ENCODE measurements at places on chromosomes 11 and 22.

- no peak for DNase-seq
These were observed 38.4 kb downstream of the CECR2 start for GRCh38 chr22:17407643-17408042.

GRCh38 chr11:14081581-14082231 lies 119.2 kb downstream of the SPON1 start:
- DNase-seq: no peak

GRCh38 chr11:103295704-103296103 lies 186.5 kb downstream of the DYNC2H1 start:
- DNase-seq: no peak

DNA sequence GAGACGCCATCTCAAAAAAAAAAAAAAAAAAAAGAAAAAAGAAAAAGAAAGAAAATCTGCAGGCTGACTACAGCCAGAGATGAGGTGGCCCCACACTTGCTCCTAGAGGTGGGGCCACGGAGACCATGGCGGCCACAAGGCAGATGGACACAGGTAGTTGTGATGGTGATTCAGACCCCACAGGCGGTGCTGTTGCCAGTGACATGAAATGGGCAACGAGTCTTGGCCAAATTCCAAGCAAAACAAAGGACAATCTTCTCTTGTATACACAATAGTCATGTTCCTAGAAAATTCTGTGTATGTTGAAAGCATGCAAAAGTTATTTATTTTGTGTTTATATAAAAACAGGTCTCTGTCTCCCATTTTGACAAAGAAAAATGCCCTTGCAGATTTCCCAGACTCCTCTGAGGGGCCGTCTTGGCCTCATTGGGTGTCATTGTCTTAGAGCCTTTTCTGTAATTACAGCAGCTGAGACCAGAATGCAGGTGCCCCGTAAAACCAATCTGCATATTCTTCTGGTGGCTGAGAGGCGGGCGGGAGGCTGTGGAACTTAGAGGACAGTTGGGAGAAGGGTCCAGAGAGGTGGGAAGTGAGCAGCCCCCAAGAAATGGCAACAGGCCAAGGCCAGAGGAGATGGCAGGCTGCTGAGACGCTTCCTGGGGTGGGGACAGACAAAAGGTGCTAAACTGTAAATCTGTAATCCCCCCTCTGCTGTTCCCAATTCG lies 22.5 kb upstream of the DAGLA start:
- DNase-seq: no peak

- DNase-seq: no peak
These were observed 173.9 kb downstream of the SHANK2 start for GRCh38 chr11:71078482-71078881.

GRCh38 chr11:78489184-78489583 lies 71.6 kb upstream of the GAB2 start:
- no peak for DNase-seq

- DNase-seq: no peak
These were observed 42.1 kb upstream of the CCDC34 start for GRCh38 chr11:27405134-27405533.

DNA sequence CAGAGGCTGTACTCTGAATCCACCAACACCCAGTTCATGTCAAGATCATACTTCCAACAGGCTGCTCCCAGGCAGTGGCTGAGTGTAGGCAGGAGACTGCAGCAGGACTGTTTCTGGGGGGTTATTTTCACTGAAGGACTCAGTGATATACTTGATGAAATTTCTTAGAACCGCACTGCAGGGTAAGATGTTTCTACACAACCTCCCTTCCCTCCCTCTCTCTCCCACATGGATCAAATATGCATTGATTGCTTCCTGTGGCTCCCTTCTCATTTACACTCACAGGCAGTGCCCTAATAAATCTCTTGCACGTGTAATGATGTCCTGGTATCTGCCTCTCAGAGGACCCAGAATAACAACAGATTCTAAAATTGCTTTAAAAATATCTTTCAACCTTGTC lies 251.3 kb upstream of the CCDC179 start:
- DNase-seq: no peak

All from non-pigmented ciliary epithelial cell (primary cell).